ENCODE measurements at places on chromosomes 7 and 10. TPM values are rescaled to one million over a fixed set of nuclear protein-coding genes. Genes with fewer than 3 reads are reported as not detected.

DNA sequence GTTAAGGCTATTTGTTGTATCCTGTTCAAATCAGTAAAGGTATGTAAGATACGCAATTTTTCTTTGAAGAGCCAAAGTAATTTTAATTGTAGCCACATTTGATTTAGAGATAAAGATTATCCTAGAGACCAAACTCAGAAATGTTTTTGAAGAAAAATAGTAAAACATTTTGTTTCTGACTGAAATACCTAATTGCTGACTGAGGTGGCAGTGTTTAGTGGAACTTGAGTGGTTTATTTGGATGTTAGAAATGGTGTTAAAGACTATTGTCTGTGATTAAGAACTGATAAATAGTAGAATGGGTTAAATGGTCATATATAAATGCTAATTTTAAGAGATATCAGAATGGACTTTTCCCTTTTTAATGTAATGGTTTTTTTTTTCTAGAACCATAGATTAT, 15.3 kb downstream of the EDRF1 start:
- H3K4me1 ChIP-seq, result no peaks in the 10 kb centered on the region
- no peak overlapping the region for H3K4me3 ChIP-seq
- no peak overlapping the region for H3K27ac ChIP-seq
- no peak for DNase-seq

DNA sequence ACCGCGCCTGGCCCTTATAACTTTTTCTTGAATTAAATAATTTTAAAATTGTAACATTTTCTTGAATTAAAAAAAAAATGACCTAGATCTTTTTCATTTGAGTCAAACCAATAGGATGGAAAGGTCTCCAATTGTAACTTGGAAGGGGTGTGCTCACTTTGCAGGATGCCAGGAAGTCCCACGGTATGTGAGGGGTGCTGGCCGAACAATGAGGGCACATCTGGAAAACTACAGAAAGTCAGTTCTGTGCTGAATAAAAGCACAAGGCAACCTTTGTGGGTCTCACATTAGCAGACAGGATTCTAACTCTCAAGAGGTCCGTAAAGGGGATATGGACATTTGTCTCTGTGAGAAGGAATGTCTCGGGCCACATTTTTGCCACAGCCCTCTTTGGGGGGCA, 52.8 kb upstream of the PDLIM1 start:
- DNase-seq, result no peak
- H3K27me3 ChIP-seq, result peaks cover 6% of the 10 kb centered on the region
- H3K27ac ChIP-seq, result no peak overlapping the region
- H3K4me1 ChIP-seq, result no peaks in the 10 kb centered on the region
- no peaks in the 10 kb centered on the region for H3K36me3 ChIP-seq

The EDRF1 gene
- 37.0 TPM for total RNA-seq

DNA sequence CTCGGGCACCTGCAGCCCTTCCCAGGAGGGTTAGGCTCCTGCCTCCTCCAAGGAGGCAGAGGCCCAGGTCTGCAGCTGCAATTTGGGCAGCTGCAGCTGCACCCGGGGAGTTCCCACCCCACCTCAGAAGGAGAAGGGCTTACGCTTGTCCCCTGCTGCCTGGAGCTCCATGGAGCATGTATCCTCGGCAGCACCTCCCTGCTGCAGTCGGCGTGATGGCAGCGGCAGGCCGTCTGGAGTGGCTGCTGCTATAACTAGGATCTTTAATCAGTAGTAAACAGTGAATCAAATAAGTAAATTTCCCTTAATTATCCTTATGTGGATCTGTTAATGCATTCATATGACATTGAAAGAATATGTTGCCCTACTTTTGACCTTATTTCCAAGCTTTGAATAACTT, 167.0 kb downstream of the PON1 start:
- H3K4me3 ChIP-seq, result no peak overlapping the region
- H3K36me3 ChIP-seq, result no peaks in the 10 kb centered on the region
- no peaks in the 10 kb centered on the region for H3K4me1 ChIP-seq
- no peak for DNase-seq
- no peaks in the 10 kb centered on the region for H3K27me3 ChIP-seq
